ENCODE measurements at places on chromosomes 1 and 21. TPM values are rescaled to one million over a fixed set of nuclear protein-coding genes. Genes with fewer than 3 reads are reported as not detected.
A peak's percentile ranks its signal among the peaks of the same experiment; 100 is the strongest.

DNA sequence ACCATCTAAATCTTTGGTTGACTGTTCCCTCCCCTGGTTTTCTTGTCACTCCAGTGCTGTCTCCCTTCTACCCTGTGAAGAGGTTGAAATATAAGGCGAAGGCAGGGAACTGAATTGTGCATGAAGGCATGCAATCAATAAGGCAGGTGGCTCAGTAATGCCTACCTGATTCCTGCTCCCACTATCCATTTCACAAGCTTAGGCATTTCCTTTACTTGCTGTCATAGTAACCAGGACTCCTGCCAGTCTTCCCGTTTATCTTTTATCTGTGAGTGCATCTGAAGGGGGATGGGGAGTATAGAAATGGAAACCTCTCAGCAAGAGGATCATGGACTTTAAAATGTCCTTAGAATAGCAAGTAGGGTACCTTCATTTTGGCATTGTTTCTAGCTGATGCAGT lies 40.5 kb downstream of the MRPS6 start:
- no peak for DNase-seq

DNA sequence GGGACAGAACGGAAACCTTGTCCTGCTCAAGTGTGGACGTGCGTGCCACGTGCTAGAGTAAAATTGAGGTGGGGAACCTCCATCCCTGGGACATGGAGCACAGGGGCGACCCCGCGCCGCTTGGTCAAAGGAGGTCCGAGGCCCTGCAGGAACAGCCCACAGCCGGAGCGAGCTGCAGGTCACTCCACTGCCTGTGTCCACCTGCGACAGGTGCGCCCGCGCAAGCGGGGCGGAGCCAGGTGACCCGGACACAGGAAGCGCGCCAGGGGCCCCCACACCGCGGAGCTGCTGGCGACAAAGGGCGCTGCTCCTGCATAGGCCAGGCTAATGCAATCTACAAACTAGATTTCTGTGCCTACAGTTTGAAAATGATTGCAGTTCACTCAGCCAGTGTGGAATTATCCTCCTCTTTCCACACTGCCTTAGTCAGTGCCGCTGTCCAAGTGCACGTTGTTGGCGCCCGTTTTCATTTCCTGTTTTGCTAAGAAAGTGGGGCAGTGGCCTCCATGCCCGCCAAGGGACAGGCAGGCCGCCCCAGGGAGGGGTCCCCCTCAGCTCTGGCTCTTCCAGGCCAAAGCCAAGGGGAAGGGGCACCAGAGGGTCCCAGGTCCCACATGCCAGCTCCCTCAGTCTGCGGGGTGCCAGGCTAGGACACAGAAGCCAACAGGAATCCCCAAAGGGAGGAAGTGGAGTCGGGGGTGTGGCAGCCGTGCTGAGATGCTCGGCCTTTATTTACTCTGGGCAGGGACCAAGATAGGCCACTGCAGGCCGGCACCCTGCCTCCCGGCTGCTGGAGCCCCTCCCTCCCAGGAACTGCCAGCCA lies 4.3 kb upstream of the NADK start:
- DNase-seq = peak; percentile 76

DNA sequence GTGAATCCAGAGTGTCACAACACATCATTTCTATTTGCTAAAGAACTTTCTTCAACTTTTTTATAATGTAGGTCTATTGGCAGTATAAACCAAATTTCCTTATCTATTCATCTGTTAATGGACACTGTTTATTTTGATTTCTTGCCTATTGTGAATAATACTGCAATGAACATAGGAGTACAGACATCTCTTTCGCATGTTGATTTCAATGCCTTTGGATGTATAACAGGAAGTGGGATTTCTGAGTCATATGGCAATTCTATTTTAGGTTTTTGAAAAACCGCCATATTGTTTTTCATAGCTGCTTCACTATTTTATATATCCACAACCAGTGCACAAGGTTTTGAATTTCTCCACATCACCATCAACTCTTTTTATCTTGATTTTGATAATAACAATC lies 198.7 kb downstream of the KCNT2 start:
- DNase-seq = no peak

DNA sequence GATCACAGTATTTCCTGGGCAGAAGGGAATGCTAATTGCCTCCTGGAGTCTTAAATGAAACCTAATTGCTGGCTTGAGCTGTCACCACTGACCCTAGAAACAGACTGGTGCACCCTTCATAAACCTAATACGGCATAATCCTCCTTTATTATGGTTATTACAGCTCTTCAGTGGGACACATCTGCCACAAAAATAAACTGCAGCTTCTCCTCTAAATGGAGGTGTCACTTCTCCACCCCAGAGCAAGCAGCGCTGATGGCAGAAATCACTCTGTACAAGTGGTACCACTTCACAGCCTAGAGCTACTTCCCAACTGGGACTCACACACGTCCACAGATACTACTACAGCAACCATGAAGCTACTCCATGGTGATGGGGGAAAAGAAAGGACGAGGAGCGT lies 11.1 kb downstream of the PTPN14 start:
- DNase-seq = no peak

DNA sequence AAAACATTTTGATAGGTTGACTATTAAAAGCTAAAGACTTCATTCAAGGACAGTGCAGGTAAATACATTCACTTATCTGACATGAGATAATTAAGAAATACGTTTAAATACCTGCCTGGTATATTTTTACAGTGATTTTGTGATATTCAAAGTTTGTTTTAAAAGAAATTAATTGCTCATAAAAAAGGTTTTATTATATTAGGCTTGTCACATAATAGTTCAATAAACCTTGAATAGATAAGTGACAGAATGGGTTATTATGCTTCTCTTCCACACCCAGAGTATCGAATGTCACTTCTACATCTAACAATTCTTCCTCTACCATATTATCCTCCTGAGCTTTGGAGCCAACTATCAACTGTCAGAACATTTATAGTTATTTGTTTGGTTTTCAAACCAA lies 60.0 kb downstream of the LTN1 start:
- DNase-seq = no peak

- no peak for DNase-seq
Measured at GRCh38 chr1:206472024-206472423, 1.7 kb downstream of the IKBKE start.

GRCh38 chr1:119952496-119952895 lies 56.2 kb upstream of the ADAM30 start:
- DNase-seq = no peak

DNA sequence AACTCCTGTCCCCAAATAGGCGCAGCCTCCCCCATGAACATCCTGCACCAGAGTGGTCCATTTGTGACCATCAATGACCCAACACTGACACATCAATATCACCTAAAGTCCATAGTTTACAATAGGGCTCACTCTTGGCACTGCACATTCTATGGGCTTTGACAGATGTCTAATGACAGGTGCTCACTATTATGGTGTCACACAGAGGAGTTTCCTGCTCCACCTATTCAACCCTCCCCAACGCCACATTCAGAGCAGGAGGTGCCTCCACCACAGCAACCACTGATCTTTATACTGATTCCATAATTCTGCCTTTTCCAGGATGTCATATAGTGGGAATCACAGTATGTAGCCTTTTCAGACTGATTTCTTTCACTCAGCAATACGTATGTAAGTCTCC lies 24.2 kb downstream of the GNG4 start:
- no peak for DNase-seq

GRCh38 chr1:213779228-213779627 lies 208.5 kb upstream of the PROX1 start:
- DNase-seq = no peak

DNA sequence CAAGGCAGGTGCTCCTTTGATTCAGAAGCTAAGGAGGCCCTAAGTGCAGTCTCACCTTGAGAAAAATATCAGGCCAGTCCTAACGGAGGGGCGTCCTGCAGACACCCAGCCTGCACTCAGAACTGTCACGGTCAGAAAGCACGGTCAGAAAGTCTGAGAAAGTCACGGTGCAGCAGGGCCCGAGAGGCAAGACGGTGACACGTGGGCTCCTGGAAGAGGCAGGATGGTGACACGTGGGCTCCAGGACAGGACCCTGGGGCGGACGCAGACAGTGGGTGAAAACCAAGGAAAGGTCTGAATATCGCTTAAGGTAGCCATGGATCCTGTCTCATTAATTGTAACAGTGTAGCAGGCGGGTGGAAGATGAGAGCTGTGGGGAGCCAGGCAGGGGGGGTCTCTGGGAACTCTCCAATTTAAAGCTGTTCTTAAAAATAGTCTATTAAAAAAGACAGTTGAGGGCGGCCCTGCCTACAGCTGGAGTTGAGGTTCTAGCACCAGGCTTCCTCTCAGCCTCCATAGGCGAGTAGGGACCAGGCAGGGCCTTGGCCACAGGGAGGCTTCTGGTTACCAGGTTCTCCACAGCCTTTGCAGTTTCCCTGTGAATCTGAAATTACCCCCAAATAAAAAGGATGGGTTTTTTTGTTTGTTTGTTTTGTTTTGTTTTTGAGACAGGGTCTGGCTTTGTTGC lies 65.2 kb downstream of the FAAP20 start:
- DNase-seq = no peak

DNA sequence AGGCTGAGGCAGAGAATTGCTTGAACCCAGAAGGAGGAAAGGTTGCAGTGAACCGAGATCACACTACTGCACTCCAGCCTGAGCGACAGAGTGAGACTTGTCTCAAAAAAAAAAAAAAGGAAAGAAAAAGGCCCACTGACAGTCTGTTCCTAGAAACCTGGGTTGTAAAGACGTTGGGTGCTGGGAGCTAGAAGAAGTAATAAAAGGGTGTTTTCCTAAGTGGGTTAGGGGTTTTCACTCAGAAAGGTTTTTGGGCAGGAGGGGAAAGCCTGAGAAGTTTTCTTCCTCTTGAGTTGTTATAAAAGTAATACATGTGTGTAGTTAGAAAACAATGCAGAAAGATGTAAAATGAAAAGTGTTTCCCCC lies 25.4 kb downstream of the CELA3A start:
- DNase-seq = no peak

DNA sequence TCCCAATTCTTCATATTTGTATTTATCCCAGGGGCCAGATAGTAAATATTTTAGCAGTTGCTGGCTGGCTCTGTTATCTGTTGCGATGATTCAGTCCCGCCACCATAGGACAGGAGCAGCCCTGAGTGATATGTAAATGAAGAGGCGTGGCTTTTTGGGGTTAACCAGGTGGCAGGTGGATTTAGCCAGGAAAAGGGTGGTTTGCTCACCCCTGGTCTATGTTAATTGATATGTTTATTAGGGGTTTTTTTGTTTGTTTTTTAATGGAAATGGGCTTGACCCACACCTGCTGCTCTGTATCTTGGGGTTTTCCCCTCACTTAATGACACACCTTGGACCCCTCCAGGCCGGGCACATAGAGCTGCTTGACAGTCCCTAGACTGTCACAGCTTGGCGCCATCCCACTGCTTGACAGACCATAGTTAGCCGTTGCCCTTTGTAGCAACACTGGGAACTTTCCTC lies 62.8 kb downstream of the PIK3CD start:
- DNase-seq = no peak

DNA sequence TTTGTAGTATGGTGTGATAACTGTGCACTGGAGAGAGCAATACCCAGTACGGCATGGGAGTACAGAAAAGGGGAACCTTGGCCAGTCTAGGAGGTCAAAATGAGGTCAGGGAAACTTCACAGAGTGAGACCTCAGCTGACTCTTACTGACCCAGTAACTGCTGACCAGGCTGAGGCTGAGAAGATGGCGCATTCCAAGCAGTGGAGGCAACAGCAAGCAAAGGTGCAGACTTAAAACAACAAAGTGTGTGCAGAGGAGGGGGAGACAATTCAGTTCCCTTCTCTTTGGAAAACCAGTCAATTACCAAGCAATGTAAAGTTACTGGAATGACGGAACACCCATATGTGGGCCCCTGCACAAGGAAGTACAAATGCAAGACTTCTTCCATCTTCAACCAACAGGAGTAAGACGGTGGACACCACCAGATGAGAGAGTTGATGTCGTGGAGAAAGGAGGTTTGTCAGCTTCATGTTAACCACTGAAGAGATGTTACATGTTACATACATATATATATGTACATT lies 54.6 kb upstream of the PRDX6 start:
- DNase-seq = no peak

DNA sequence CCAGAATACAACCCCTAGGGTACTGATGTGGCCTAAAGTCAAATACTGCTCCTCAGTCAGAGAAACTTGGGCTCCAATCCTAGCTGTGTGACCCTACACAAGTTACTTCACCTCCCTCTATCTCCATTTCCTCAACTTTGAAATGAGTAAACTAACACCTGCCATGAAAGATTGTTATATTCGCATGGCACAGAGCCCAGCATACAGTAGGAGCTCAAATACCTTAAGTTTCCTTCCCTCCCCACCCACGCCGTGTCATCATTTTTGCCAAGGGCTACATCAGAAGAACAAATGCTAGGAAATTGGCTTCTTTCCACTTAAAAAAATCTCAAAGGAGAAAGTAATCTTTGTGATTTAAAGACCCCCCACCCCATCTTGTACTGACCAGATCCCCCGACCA lies 22.2 kb upstream of the ZNF362 start:
- DNase-seq = no peak

GRCh38 chr1:60847855-60848582 lies 234.3 kb upstream of the NFIA start:
- DNase-seq = no peak

GRCh38 chr1:217078078-217078690 lies 355.0 kb upstream of the ESRRG start:
- DNase-seq = peak; percentile 85

GRCh38 chr1:15326691-15327588 lies 79.9 kb downstream of the FHAD1 start:
- peak; percentile 40 for DNase-seq

- peak; percentile 36 for DNase-seq
Measured at GRCh38 chr21:45050345-45050796, 24.0 kb upstream of the ADARB1 start.

GRCh38 chr1:57605933-57606332 lies 182.1 kb upstream of the DAB1 start:
- DNase-seq = no peak

DNA sequence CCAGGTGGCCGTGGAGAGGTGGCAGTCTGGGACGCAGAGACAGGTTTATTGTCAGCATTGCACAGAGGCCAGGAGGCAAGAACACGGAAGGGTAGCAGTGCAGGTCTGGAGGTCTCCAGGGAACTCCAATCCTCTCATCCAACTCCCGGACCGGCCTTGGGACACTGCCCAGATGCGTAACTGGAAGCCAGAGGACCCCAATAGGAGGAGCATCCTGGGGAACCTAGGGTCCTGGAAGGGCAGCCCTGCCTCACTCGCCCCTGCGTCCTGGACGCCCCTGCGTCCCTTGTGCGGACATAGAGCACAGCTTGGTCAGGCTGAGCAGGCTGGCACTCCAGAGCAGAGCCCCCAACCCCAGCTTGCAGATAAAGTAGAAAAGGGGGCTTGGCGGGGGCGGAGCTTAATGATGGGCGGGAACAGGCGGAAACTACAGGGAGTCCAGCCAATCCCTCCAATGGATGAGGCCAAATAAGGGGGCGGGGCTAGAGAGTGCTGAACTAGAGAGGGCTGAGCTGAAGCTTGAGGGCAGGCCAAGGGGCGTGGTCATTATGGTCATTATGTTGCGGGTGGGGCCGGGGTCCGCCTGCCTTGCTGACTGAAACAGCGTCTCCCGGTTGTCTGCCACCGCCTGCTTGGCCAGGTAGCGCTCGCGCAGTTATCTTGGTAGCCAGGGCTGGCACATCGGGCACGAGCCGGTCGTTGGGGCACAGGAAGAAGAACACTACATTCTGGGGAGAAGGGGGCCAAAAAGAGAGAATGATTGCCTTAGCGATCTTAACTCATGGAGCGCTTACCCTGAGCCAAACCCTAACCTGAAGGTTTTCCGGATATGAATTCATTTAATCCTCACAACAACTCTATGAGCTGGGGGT lies 3.7 kb upstream of the ARHGEF19 start:
- DNase-seq = peak; percentile 96

The ST6GALNAC3 gene
- total RNA-seq = 35.3 TPM

The IL24 gene
- not detected for total RNA-seq

The BTBD8 gene
- 17.0 TPM for total RNA-seq

The SPRR2F gene
- total RNA-seq = not detected

The LCE2C gene
- not detected for total RNA-seq

The CLIC6 gene
- 11.0 TPM for total RNA-seq

The S100A8 gene
- total RNA-seq = 35.6 TPM

The WNT3A gene
- not detected for total RNA-seq
